ENCODE measurements at places on chromosomes 16 and 17.
A peak's percentile ranks its signal among the peaks of the same experiment; 100 is the strongest.

DNA sequence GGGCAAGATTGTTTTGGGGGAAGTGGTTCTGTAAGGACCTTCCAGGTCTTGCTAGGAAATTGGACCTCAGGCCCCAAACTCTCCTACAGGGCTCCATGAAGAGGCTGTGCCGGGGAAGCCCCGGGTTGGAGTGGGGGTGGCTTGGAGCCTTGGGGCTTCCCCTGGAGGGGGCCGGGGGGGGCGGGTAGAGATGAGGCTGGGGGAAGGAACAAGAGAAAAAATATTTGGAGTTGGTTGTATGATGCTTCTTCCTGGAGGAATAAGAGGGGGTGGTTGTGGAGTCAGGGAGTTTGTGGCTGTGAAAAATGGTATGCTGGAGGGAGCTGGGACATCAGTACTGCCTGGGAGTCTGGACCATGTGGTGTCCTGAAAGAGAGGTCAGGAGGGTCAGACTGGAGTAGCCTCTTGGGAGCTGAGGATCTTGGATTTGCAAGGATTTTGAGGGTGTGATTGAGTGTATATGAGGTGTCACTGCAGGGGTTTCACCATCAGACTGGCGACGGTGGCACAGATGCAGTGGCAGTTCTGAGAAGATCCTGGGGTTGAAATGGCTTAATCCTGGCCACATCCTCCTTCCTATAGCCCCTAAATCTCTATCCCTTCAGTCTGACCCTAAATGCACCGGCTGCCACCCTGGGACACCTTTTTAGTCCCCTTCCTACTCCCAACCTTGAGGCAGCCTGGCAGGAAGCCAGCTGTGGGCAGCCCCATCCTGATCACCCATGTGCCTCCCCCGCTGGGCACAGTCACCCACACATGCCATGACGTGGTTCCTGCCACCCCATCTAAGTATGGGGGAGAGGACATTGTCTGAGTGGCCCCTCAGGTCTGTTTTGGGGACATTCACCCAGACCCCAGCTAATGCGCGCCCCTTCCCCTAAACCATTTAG, 10.9 kb downstream of the RARA start:
- DNase-seq = no peak

DNA sequence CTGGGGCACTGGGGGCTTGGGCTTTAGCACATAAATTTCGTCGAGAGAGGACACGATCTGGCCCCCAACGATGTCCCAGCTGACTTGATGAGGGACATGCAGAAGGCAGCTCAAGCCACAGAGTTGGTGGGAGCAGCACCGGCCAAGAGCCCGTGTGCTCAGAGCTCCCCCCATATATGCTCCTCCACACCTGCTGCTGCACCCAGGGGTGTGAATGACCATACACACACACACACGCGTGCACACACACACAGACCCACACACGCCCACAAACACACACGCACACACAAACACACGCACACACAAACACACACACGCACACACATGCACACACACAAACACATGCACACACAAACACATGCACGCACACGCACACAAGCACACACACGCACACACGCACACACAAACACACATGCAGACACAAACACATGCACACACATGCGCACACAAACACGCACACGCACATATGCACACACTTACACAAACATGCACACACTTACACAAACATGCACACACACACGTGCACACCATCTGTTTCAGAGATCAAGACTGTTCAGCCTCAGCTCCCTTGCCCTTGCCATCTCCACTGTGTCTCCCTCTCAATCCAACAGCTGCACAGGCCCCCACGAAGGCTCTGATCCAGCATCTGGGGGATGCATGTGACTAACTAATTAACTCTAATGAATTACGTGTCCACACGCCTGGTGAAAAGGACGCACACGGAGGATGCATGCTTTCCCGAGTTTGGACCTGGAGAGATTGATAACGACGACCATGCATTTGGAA, 85.6 kb upstream of the TNRC6C start:
- no peak for DNase-seq

- DNase-seq = no peak
Measured at GRCh38 chr16:86626966-86627365, 48.6 kb downstream of the FOXL1 start.

- DNase-seq = no peak
Measured at GRCh38 chr16:20923876-20924275, 23.3 kb downstream of the LYRM1 start.

- DNase-seq = peak; percentile 40
Measured at GRCh38 chr16:22098405-22099255, 6.3 kb downstream of the VWA3A start.

DNA sequence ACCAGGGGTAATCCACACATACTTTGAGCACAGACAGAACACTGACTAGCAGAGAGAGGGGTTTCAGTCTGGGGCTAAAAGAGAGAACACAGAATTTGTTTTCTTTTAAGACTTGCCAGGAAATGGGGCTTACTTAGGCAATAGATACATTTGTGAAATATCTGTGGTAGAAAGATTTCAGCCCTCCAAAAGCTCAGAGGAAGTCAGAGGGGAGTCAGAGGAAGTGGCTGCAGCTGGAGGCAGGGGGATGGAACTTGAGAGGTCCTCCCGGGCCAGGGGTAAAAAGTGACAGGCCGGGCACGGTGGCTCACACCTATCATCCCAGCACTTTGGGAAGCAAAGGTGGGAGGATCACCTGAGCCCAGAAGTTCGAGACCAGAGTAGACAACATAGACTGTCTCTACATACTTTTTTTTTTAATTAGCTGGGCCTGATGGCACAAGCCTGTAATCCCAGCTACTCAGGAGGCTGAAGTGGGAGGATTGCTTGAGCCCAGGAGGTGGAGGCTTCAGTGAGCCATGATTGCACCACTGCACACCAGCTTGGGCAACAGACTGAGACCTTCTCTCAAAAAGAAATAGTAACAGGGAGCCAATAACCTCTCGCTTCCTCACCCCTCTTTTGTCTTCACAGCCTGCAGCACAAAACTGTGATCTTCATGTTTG, 49.9 kb downstream of the NLRC5 start:
- DNase-seq = no peak

- no peak for DNase-seq
Measured at GRCh38 chr16:85615014-85615851, 2.1 kb downstream of the GSE1 start.
